ENCODE measurements at places on chromosomes 3 and 15.

- DNase-seq: no peak
Observed at GRCh38 chr3:65761446-65762234, 277.1 kb downstream of the MAGI1 start.

DNA sequence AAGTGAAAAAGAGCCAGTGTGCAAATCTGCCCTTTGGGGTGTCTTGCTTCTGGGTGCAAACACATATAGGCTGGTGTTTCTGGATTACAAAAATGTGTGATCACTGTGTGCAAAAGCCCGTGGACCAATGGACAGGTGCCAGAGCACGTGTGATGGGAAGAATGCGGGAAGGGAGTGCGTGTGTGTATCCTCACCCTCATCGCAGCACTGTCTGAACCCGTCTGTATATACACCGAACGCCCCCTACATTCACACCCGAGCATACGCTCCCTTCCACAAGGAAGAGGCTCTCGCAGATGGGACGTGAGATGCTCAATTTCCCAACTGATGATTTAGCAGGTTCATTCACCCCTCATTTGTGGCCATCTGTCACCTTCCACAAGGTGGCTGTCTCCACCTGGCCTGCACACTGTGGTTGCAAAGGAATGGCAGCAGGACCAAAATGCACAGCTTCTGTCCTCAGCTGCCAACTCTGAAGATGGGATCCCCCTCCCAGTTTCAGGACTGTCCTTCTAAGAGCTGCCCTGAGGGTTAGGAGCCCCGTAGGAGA lies 19.4 kb upstream of the SLC6A1 start:
- no peak for DNase-seq

- no peak for DNase-seq
Observed at GRCh38 chr15:33516563-33516962, 205.8 kb downstream of the RYR3 start.

DNA sequence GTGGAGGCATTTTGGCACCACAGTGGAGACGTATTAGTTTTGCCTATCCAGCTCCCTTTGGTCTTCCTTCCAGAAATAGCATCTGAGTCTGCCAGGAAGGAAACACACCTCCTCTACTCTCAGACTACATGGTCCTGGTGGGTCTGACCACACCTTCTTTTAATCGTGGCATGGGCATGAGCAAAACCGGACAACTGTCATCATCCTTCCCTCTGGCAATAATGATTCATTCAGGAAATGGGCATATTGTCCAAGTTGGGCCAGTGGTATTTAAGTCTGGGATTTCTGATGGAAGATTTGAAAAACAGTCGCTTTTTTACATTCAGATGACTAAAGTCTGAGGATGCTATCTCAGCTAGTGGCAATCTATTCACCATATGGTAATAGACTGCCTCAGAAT lies 601.0 kb upstream of the ADAMTS9 start:
- DNase-seq: no peak

DNA sequence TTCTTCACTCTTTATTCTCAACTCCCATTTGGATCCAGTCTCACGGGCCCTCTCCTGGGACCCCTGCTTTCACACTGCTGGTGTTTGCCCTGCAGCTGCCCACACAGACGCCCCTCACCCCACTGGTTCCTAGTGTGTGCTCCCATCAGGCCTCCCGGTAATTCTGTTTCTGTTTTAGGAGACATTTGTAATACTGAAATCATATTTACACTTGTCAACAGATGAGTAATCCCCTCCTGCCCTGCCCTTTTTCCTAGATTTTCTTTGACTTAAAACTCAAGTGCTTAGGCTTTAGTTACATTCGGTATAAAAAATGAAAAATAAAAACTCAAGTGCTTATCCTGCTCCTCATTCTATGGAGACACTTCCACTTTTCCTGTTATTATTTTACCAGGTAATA lies 18.4 kb upstream of the ABTB1 start:
- no peak for DNase-seq

DNA sequence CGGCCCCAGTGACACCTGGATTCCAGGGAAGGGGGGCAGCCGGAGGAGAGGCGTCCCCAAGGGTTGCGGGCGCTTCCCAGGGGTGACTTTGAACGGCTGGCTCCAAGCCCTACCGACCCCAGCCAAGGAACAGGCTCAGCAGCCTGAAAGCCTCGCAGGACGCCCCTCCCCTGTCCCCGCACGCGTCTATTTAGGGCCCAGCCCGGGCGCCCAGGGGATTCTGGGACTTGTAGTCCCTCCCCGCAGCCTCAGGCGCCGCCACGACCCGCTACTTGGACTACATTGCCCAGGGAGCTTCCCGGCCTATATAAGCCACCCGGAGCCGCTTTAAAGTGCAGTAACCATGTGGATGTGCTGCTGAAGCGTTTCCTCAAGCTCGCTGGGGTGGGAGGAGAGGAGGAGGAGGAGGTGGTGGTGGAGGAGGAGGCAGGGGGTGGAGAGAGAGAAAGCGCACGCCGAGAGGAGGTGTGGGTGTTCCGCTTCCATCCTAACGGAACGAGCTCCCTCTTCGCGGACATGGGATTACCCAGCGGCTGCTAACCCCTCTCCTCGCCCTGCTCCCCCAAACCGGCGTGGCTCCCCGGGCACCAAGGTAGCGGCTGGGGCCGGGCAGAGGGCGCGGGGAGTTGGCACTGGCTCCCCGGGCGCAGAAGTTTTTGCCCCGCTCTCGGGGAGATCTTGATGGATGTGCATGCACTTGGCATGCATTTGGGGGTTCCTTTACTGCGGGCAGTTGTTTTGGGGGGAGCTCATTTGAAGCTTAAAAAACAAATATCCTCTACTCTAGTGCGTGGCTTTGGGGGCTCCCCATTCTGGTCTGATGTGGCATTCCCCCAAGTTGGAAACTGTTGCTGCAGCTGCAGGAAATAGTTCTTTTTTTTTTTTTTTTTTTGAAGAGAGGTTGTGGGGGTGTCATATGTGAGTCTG lies at the start of gene ITPR1:
TSS of gene ITPR1 (plus strand) at position 335 of the 927 bp plus-strand sequence. CDS start 23,144 bp downstream, outside the sequence.
- peak; percentile 96 for DNase-seq

DNA sequence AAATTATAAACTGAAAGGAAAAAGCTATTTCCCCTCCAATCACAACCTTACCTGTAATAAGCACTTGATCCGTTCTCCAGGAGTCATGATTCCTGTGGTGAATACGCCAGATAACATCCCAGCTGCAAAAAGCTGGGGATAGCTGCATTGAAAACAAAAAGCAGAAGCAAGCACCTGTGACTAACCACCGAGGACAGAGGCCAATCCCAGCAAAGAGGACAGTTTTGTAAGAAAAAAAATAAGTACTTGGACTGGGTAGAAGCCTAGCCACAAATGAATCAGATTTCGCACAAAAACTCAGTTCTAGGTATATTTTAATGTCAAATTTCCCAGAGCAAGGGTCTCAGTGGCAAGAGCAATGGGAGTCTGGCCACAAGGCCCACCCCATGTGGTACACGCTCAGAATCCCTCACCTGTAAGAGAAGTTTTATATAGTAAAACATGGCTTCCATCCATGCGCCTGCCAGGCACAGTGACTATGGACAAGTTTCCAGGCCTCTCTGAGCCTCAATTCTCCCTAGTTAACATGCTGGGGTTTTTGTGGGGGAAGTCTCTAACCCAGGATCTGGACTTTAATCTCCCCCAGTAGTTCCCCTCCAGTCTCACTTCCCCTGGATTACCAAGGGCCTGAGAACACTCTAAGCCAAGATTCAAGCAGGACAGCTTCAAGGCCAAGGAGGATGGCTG lies 19.2 kb downstream of the SLC25A20 start:
- no peak for DNase-seq

DNA sequence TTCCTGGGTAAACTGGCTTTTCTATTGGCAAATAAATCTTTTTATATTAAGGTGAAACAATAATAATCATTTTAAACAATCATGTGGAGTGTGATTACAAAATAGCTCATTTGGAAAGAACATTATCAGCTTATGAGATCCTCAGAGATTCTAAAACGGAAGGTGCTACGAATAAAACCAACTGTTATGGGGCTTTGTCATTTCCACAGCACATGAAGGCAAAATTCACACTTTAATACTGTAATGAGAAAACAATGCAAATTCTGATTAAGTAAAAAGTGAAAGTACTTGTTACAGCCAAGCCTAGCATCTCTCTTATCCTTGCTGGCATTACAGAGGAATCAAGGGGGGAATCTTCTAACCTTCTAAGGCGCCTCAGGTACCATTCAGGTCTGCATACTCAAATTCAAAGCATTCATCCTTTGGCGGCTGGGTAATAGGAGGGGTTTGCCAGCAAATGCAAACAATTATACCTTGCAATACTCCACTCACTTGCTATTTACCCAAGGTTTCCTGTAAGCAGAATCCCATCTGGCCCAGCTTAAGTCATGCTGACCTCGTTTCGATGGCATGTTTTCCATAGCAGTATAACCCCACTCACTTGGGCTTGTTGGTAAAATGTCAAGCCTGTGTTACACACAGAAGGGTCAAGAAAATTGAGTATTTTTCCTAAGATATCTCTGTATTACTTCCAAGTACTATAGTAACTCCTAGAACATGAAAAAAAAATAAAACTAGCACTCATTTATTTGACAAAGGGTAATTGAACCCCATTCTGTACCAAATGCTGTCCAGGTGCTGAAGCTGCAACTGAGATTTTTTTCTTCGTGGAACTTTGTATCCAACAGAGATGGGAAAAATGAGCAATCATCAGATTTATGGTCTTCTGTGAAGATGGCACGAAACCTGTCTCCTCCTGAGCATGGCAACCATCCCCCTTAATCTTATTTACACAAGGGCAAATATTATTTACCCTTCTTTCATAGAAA lies 183.7 kb upstream of the LMCD1 start:
- no peak for DNase-seq

DNA sequence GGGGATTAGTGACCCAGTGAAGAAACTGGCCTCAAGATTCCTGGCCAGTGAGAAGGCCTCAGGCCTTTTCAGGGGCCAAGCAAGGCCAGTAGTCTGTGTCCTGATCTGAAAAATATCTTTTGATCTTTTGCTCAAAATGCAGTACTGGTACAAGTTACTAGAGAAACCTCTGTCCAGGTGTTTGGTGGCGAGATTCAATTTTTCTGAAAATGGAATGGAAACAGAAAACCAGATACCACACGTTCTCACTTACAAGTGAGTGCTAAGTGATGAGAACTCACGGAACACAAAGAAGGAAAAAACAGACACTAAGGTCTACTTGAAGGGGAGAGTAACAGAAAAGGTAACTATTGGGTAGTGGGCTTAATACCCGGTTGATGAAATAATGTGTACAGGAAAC lies 463.4 kb downstream of the ZIC1 start:
- no peak for DNase-seq

- no peak for DNase-seq
Observed at GRCh38 chr3:159158213-159158612, 356.4 kb downstream of the MFSD1 start.

DNA sequence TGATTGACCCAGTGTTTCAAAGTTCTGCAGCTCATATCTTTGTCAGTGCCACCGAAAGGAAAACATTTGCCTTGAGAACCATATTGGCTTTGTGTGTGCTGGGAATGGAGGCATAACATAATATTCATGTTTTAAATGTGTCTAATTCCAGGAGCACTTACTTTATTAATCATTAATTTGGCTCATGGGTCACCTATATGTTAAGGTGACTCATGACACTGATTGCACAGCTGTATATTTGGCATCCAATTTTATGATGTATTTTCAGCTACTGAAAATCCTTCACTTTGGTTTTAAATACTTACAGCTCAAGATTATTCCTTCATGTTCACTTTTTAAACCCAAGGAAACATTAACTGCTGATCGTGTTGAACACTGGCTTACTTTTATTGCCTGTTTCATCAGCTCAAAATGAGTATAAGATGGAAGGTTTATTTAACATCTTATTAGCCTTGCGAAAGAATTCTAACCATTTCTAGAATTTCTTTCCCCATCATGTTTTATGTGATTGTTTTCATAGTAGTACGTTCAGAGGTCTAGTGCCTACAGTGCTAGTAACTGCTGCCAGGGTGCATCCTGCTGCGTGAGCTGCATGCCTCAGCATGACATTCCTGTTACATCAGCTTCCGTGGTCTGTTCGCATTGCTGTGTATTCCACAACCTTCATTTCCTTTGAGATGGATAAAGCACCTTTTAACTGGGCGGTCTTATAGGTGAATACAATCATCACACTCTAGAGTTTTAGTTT lies 63.7 kb downstream of the LRCH3 start:
- DNase-seq: no peak
